HAP-1 (cell line): ENCODE measurements at places on chromosomes 5 and 9.

DNA sequence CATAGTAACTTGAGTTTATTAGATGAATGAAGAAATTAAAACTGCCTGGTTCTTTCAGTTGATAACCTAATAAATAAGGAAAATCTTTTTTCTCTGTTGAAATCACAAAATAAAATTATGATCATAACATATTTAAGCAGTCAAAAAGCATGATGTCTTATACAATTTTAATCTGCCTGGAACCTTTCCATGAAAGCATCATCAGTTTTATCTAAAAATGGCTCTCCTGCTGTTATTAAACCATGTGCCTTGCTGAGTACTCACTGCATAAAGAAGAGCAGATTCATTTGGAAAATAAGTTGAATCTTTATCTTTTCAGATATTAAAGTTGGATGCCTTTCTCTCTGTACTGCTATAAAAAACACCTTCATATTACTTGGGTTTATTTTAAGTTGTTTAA is 148.8 kb downstream of the SLC24A2 start:
- DNase-seq = no peak

GRCh38 chr5:50965654-50966375 is 299.4 kb downstream of the PARP8 start:
- no peak for DNase-seq

GRCh38 chr5:13763719-13764118 is 180.8 kb downstream of the DNAH5 start:
- DNase-seq = no peak

DNA sequence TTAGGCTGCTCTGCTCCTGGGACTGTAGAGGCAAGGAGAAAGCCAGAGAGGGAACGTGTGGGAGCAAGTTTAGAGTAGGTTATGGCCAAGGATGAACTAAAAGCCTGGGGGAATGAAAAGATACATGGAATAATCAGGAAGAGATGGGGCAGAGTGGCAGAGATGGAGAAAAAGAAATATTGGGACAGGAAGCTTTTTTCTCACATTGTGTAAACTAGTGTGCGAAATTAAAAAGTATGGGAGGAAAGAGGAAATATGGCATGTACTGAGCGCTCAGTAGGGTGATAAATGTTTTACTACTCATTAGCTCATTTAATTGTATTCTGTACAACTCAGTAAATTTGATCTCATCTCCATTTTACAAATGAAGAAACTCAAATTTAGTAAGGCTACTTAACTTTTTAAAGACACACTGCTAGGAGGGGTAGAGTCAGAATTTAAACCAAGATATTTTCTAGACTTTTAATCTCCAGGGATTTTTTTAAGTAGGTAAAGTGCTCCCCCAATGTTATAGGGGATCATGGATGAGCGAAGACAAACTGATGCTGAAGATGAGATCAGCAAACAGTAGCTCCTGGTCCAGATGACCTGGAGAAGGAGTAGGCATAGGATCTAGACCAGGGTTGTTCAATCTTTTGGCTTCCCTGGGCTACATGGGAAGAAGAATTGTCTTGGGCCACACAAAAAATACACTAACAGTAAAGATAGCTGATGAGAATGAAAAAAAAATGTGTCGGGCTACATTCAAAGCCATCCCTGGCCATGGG is 30.8 kb downstream of the ALDH1A1 start:
- no peak for DNase-seq

DNA sequence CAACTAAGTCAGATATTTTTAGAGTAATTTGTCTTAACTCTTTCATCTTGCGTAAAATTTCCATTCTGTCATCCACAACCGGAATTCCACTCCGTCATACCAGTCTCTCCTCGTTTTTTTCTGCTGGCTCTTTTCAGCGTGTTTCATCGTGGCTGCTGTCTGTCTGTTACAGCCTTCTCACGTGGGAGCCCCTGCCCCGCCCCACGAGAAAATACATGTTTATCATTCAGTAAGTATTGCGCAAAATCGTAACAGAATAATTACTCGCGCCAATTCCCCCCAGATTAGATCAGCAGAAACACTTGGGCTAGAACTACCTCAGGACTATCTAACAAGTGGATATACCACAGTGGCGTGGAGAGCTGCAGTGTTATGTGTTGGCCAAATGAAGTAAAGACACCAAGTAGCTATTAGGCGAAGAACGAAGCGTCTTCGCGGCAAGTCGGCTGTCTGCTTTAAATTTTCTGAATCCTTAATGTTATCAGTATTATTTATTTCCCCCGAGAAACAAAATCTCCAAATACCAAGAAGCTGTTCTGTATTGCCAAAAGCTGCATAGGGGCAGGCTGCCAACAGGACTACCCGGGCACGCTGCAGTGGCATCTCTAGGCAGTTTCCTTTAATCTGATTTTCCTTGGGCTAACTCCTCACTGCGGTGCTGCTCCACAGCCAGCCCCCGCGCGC is 566 bp upstream of the FOCAD start:
- peak; percentile 34 for DNase-seq
